Fibroblast of skin of abdomen (primary cell): ENCODE measurements at places on chromosomes 2 and 18.

GRCh38 chr18:48850822-48851598, 99.8 kb downstream of the SMAD7 start:
- no peak for DNase-seq

- DNase-seq = no peak
Observed at GRCh38 chr2:67075530-67076238, 321.4 kb upstream of the ETAA1 start.

DNA sequence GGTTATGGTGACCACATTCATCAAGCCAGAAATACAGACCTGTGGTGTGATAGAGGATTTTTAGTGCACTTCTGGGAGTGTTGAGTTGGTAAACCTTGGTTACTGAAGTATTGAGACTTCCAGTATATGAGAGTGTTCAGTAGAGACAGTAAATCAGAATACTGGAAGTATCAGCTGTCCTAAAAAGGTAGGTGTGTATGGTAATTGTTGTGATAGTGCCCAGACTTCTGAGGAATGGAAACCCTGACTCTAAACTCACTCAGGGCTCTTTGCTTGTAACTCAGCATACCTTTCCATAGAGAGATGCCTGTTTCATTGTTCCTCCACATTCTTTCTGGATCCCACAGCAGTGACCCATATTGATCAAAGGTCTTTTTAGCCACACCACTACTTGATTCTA, 217.1 kb downstream of the SETBP1 start:
- DNase-seq = no peak

GRCh38 chr18:11327391-11328009, 178.1 kb upstream of the PIEZO2 start:
- DNase-seq = peak; percentile 38

GRCh38 chr2:236775511-236775910, 205.9 kb downstream of the ACKR3 start:
- DNase-seq = no peak

DNA sequence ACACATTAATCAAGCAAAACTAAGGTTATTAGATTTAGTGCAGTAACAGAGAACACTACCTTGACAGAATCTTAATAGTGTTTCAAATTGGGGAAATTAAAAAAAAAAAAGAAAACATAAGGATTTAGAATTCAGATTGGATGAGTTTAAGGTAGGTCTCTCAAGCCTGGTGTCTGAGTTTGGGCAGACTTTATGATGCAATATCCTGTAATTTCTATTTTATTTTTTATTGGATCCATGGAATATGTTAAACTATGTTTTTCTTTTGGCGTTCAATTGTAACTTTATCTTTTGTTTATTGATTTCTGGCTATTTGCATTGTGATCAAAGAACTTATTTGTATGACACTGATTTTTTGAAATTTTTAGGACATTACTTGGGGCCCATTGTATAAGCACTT, 394.1 kb upstream of the NETO1 start:
- DNase-seq = no peak

- no peak for DNase-seq
Observed at GRCh38 chr2:183232161-183232865, 108.1 kb downstream of the NUP35 start.

- no peak for DNase-seq
Observed at GRCh38 chr2:134670955-134671354, 47.8 kb downstream of the TMEM163 start.

DNA sequence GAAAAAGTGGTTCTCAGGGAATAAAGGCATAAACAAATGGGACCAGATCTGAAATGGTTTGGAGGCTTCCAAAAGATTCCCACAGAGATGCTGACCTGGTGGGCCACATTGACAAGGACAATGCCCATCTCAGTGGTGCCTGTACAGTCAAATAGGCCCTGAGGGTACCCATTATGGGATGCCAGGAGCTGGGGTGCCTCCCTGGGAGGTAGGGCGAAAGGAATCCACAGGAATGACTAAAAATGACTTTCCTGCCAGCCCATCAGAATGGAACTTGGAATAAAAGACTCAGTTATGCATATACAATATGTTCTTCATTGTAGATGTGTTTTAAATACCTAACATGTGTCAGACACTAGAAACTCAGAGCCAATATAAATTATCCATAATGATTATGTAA, 248.5 kb downstream of the RNF144A start:
- peak; percentile 49 for DNase-seq

DNA sequence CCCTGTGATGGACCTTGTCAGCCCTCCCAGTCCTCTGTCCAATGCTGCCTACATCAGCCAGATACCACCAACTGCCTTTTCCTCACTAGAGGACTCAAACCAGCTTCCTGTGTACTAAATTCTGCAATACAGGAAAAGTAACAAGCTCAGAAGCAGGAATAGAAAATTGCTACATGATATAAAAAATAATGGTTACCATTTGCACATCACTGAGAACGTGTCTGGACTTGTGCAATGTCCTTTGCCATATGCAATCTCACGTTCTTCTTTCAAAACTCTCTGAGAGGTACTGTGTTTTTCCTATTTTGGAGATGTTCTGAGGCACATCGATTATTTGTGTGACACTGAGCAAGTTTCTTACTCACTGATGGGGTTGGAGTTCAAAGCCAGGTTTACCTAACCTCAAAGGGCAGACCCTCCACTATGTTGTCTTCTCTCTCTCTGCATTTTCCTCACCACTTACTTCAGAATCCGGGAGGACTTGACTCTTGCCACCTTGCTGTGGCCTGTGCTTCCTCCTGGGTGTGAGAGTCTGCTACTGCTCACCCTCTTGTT, 12.1 kb downstream of the UPP2 start:
- DNase-seq = no peak

- DNase-seq = peak; percentile 88
Observed at GRCh38 chr2:60104514-60105505, 448.6 kb downstream of the BCL11A start.

GRCh38 chr2:27202854-27203253, 9.0 kb upstream of the ATRAID start:
- no peak for DNase-seq

DNA sequence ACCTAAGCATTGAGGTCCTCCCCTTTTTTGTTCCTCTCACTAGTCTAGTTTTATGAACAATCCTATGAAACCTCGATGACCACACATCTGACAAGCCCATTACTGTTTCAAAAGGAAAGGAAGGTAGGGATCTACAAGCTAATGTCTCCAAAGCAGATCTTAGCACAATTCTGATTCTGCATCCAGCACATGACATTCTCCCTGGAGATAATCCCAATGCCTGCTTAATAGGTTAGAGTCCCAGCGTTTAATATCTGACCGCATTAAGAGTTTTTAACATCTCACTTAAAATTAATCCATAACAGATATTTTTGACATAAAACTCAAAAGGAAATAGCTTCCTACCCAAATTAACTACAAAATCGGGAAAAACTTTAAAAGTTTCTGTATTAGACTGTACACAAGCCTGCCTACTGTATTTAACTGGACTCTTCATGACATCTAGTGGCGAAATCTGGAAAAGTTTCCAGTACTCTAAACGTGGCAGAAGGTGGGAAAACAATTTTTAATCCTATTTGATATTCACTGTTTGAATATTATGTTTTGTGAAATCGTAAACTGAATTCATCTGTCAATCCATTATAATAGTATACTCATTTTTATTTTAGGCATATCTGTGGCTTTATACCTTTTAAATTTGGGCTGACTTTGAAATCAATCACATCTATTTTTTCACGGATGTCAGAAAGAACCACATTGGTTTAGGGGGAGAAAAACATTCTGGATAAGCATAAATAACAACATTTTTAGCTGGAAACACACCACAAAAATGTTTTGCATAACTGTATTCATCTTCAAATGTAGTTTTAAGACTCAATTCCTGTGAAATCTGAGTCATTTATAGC, 62.4 kb downstream of the TXNL1 start:
- peak; percentile 67 for DNase-seq

DNA sequence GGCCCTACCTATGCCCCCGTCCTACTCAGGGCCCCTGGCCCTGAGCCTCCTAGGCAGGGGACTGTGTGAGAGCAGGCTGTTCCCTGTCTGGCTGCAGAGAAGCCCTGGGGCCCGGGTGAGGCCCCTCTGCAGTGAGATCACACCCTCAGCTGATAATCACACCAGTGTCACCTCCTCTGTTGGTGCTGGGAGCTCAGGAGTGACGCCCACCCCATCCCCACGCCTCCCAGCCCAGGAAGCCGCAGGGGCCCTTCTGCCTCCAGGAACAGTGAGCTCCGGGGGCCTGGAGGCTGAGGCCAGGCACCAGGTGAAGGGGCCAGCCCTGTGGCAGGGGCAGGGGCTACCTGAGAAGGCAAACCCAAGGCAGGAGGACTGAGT, 20.0 kb downstream of the KCNIP3 start:
- no peak for DNase-seq

- peak; percentile 41 for DNase-seq
Observed at GRCh38 chr2:21650569-21650968, 526.8 kb downstream of the TDRD15 start.

DNA sequence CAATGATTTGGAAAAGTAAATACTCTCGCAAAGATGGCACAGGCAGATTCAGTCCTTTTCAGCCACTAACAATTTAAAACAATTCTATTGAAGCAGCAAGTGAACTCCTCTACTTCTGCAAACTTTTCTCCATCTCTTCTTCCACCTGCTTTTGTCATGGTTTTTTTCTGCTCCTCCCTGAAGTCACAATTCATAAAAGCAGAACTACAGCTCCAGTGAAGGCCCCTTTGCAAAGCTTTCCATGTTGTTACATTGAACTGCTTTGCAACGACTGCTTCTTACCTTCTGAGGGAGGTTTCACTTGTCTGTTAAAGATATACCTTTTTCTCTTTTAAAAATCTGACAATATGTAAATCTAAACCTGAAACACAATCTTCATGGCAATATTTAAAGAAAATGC, 3.7 kb upstream of the SERTAD2 start:
- DNase-seq = no peak

DNA sequence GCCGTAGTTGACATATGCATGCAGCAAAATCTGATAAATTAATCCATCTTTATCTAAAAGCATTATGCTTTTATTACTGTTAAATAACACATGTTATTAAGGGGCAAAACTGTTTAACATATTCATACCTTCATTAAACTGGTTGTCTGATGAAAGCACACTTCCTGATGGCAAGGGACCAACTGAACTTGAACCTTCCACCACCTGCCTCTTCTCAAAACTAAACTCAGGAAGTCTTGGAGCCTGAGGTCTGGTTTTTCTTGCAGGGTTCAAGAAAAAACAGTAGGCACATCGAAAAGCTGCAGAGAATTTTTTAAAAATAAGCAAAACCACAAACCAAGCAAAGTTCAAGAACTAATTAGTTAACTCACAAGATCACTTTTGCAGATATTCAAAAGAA, 64.9 kb downstream of the LNPK start:
- DNase-seq = no peak
